ENCODE measurements at places on chromosomes 5 and 9.

DNA sequence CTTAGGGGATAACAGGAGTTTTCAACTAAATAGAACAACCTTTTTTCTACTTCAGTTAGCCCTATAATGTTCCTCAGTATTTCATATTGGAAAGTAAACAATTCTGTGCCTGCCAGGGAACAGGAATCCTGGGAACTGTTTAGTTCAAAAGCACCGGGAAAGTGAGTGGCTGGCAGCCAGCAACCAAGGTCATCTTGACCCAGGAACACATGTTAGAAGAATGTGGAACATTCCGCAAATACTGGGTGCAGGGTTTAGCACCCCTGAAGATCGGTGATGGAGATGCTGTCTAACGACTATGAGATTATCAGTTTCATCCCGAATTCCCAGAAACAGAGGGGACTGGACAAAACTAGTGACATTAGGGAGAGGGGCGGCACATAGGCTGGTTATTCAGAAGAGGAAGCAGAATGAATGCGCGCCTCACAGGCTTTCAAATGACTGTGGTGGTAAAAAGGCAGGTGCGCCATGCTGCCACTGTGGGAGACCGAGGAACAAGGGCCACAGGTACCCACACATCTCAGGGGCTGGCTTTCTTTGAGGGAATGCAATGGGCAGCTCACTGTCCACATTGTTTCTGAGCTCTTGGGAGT, 51.2 kb downstream of the IPPK start:
- DNase-seq = no peak

GRCh38 chr5:147504011-147504410, 5.9 kb downstream of the DPYSL3 start:
- DNase-seq = no peak

- DNase-seq = peak; percentile 50
Measured at GRCh38 chr5:95711501-95712346, 19.4 kb upstream of the RHOBTB3 start.

DNA sequence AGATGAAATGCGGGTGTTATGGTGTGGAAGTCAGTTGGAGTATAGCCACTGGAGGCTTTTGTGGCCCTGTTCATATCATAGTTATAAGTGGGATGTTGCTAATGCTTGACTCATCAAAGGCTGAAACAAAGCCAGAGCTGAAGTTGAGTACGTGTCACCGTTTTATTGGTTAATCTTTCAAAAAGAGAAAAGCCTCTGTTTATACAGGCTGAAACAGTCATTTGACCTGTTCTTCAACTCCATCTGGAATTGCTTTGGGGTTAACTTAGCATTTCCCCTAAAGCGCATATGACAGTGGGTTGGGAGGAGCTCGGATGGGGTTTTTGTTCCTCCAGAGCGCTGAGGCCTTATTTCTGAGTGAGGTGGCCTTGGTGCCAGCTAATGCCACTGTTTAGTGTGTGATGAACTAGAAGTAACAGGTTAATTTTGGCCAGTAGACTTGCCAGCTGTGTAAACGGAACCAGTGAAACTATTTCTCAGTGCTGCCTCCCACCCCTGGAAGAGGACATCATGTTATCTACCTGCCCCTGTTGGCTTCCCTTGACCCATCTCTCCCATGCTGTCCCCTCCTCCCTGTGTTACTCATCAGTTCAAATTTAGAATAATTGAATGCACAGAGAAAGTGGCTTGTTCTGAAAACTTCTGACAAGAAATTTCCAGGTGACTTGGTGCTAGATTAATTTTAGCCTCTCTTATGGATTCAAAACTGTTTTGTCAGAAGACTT, 34.2 kb downstream of the MTAP start:
- no peak for DNase-seq

- DNase-seq = peak; percentile 84
Measured at GRCh38 chr9:124774129-124774978, 2.6 kb upstream of the OLFML2A start.

DNA sequence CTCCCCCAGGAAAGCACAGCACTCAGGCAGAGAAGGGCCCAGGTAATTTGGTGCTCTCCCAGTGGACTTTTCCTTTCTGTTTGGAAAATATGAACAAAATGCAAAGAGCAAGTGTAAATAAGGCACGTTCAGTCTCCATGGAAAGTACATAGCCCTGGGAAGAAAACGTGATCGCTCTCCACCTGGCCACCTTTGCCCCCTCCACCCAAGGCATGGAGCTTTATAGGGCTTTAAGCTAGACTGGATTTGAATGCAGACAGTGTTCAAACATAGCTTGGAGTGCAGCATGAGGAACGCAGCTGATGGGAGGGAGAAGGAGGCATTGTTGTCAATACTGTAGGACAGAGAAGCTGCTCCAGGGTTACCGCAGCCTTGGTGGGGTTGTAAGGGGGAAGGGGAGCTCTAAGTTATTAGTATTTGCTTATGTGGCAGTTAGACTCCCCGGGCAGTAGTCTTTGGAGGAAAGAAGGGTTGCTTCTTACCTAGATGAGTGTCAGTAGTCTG, 500.2 kb downstream of the SPOCK1 start:
- no peak for DNase-seq

GRCh38 chr9:75071530-75072122, 16.3 kb downstream of the NMRK1 start:
- DNase-seq = peak; percentile 51

DNA sequence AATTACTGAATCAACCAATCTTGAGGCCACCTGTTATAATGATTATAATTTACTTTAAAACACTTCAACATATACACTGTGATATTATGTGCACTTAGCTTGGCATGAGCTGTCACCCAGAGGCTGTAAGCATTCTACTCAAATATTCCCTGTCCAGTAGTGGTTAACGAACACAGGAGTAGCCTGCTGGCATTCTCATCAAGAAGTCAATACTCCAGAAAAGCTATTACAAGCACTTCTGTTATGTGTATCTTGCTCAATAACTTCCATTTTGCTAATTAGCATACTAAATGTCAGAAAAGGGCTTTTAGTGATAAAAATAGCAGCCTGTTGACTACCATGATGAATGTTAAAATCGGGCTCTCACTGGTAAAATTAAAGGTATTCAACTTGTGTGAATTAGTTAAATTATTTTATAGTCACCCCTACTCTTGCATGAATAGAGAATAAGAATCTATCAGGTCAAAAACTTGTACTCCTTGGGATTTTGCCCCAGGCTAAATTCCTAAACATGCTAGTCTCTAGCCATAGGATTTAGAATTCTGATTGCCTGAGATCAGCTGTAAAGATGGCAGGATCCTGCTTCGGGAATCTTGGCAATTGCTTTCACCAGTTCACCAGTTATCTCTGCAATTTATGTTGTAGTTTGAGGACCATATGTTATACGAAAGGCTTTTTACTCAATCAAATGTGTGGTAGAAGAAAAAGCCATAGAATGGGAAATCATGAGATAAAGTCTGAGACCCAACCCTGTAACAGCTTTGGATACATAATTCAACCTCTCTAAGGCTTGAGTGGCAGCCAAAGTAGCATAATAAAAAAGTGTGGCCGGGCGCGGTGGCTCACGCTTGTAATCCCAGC, 43.4 kb upstream of the PAM start:
- no peak for DNase-seq

- DNase-seq = no peak
Measured at GRCh38 chr5:116370149-116370548, 204.5 kb downstream of the SEMA6A start.

GRCh38 chr5:124812771-124813358, 66.4 kb upstream of the ZNF608 start:
- DNase-seq = no peak

DNA sequence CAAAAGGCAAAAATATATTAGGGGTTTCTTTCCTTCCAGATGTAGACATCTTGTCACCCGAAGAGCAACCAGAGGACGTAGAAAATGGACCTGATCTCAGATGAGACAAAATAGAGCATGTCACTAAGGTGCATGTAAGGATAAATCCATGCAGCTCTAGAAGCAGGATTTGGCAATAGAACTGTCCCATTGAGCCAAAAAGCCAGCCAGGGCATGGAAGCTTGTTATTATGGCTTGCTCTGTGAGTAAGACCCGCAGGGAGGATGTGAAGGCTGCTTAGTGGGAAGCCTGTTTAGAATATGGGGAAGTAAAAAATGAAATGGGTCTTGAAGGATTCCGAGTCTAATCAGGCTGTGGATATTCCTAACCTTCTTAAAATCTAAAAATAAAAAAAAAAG, 165.6 kb upstream of the MPDZ start:
- no peak for DNase-seq

- no peak for DNase-seq
Measured at GRCh38 chr5:4145511-4145910, 549.9 kb downstream of the IRX1 start.

- DNase-seq = no peak
Measured at GRCh38 chr5:54663866-54664265, 146.3 kb downstream of the SNX18 start.

- no peak for DNase-seq
Measured at GRCh38 chr9:19446361-19446861, 37.6 kb downstream of the ACER2 start.

DNA sequence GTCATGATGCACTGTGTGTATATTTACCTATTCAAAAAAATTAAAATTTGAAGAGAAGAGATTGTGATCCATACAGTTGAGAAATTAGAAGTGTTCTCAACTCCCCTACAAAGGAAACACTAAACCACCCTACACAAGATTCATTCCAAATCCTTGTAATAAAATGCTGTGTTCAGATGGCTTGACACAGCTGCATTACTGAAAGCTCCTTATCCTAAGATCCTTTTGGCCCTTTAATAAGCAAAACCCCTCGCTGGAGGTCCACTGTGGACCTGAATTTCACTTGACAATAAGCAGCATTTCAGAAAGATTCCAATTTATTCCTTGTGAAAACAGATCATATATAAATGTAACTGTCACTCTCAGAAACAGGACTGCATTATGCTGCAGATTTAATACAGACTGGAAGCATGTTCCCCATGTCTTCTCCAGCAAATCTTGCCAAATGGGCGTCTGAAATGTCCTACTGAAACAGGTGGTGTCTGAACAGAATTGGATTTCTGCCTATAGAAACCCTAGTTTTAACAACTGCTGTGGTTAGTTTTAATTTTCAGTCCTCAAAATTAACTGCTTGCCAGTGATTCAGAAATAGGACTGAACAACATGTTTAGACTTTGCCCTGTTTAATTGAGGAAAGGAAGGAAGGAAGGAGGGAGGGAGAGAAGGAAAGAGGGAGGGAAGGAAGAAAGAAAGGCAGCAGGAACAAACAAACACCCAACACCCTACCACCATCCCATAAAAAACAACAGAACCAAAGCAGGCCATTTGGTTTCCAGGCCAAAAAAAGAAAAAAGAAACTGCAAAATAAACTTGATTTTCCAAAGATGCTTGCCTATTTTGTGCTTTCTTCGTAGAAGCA, 179.6 kb downstream of the MLLT3 start:
- DNase-seq = no peak

- DNase-seq = no peak
Measured at GRCh38 chr5:107541400-107541799, 129.3 kb downstream of the EFNA5 start.

- DNase-seq = no peak
Measured at GRCh38 chr5:91591076-91591475, 208.0 kb upstream of the ARRDC3 start.

DNA sequence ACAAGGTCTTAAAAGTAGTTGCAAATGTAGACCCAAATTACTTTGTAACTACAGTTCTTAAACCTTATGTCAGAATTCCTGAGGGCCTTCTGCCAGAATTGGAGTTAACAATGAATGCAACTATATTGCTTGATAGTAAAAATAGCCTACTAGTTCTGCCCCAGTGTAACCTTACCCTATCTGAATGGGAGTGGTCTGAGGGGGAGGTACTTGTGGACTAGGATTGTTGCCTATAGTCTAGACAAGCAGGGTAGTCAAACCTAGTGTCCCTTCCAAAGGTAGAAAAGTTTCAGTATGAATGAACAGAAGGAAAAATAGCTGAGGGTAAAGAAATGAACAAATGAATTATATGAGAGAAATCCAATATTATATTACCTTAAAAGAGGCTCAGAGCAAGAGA, 242.2 kb downstream of the PJA2 start:
- DNase-seq = no peak

DNA sequence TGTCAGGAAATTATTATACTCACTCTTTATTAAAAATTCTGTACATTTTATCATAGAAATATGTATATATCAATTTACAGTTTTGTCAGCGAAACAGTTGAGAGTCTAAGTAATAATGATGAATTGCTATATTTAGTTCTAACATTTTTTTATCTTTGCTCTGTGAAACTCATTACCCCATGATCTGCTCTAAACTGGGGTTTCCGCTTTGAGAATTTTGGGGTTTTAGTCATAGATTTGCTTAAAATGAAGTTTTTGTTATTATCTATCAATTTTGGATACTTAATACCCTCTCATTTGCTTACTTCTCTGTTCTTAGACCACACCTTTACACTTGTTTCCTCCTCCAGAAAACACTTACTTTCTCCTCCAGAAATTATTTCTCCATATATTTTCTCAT, 333.8 kb upstream of the MPDZ start:
- DNase-seq = no peak

- DNase-seq = peak; percentile 27
Measured at GRCh38 chr5:79255786-79256557, 20.0 kb downstream of the JMY start.

DNA sequence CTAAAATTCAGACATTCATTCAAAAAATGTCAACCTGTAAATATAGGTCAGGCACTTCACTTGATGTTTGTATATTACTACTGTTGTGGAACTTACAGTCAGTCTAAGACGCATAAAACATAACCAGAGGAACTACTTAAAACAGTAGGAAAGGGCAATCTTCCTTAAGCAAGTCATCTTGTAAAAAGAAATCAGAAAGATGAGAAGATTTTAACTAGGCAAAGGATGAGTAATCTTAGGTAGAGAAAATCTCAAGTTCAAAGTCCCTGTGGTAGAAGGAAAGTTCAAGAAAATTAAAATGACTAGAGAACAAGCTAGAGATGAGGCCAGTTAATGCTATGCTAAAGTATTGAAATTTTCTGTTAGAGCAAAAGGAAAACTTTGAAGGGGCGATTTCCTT, 152.4 kb downstream of the RAPGEF6 start:
- no peak for DNase-seq

DNA sequence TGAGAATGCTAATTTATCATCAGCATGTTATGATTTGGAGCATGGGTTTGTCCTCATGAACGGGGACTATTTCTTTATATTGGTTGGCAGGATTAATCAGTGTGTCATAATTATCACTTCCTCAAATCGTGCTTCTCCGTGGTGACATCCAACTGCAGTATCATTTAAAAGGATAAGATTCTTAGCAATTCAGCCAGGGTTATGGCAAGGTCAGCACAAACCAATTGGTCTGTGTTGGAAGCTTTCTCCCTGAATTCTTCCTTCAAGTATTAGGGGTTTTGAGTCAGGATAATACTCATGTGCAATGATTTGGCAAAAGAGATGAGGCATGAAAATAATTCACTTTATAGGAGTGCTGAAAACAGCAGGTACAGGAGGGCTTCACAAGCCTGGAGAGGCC, 5.5 kb upstream of the CAMLG start:
- DNase-seq = no peak
